ENCODE measurements at places on chromosomes 2 and 18.

DNA sequence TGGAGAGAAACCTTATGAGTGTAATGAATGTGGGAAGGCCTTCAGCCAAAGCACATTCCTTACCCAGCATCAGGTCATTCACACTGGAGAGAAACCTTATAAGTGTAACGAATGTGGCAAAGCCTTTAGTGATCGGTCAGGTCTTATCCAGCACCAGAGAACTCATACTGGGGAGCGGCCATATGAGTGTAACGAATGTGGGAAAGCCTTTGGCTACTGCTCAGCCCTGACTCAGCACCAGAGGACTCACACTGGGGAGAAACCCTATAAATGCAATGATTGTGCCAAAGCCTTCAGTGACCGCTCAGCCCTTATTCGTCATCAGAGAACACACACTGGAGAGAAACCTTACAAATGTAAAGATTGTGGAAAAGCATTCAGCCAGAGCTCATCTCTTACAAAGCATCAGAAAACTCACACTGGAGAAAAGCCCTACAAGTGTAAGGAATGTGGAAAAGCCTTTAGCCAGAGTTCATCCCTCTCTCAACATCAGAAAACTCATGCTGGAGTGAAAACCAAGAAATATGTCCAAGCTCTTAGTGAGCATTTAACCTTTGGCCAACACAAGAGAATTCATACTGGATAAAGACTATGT is 7.8 kb downstream of the ZNF892 start:
- no peak for DNase-seq

- no peak for DNase-seq
These were observed 48.0 kb upstream of the ANXA4 start for GRCh38 chr2:69693775-69694450.

DNA sequence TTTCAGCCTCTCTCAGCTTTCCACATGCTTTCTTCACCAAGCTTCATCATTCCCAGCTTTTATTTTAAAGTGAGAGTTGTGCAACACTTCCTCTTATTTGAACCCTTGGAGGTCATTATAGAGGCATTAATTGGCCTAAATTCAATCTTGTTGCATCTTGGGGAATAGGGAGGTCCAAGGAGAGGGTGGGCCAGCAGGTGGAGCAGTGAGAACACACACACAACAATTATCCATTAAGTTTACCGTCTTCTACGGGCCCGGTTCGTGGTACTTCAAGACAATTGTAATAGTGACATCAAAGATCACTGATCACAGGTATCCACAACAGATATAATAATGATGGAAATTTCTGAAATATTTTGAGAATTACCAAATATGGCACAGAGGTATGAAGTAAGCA is 457.2 kb upstream of the SMIM21 start:
- no peak for DNase-seq

GRCh38 chr2:135786823-135787222 is 45.2 kb downstream of the UBXN4 start:
- DNase-seq = no peak

DNA sequence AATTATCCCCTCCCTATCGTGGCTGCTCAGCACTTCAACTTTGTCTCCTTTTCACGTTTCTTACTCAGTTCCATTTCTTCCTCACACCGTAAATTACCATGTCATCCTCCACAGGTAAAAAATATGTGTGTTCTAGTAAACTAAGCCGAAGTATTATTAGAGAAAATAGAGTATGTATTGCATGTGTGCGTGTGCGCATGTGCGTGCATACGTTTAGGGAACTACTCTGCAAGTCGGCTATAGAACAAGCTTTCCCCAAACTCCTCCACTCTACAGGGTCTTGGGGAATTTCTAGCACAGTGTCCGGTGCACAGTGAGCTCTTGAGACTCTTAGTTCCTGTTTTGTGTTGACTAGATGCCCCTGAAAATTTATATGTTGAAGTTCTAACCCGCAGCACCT is 9.1 kb upstream of the RAX start:
- DNase-seq = no peak

- no peak for DNase-seq
These were observed 41.2 kb downstream of the ZCCHC2 start for GRCh38 chr18:62564044-62564443.

GRCh38 chr2:79876430-79876829 is 363.6 kb downstream of the CTNNA2 start:
- DNase-seq = no peak

DNA sequence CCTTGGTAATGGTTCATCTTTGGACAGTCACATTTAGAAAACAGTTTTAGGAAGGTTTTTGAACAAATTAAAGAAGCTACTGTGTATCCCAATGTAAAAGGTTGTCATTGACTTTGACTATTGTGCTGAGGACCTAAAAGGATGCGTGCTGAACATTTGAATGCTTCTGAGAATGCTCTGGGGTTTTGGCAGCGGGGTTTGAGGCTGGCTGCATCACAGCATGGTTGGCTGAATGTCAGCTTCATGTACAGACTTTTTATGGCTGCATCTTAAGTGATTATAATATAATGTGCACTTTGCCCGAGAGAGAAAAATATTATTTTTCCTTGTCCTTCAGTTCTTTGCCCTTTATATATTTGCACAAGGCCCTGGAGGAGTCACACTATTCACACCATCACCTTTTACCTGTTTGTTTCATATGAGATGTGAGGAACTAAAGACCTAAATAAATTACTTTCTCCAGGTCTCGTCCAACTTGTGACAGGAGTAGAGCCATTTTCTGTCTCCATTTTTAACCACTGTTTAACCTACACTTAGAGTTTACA is 125.9 kb downstream of the CCDC85A start:
- no peak for DNase-seq

DNA sequence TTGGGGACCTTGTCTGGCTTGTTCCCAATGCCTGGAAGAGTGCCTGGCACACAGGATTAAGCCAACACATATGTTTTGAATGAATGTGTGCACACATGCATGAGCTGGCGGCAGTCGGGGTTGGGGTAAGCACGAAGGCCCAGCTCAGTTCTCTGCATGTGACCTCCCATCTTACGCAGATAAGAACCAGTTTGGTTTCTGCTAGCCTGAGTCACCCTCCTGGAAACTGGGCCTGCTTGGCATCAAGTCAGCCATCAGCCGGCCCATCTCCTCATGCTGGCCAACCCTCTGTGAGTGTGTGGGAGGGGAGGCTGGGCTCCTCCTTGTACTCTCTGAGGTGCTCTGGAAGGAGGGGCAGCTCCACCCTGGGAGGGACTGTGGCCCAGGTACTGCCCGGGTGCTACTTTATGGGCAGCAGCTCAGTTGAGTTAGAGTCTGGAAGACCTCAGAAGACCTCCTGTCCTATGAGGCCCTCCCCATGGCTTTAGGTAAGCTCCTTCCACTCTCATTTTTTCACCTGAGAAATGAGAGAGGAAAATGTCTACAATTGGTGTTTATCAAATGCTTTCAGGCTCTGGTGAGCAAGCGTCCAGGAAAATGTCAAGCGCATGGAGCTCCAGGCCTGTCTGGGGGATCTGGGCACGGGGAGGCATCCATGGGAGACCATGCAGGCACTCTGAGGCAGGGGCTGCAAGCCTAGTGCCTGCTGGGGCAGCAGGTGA is 9.7 kb upstream of the IL1RN start:
- DNase-seq = peak; percentile 15

DNA sequence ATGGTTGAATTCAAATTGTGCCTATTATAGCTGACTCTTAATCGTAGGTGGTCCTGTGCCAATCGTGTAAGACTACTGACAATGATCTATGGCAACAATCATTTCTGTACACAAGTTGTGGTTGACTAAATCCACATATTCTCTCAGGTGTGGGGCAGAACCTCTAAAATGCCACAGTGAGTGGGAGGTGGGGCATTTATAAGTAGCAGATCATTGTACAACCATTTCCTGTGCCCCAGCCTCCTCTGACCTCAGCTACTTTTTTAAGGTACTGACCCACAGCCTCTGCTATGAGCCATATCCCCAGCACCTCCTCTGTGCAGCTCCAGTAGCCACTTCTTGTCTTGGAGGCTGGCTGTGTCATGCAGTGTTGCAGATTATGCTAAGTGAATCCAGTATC is 48.6 kb upstream of the RAPH1 start:
- no peak for DNase-seq

GRCh38 chr18:644395-645004 is 13.0 kb upstream of the TYMS start:
- no peak for DNase-seq

GRCh38 chr2:71534826-71535225 is 81.5 kb downstream of the DYSF start:
- DNase-seq = no peak

DNA sequence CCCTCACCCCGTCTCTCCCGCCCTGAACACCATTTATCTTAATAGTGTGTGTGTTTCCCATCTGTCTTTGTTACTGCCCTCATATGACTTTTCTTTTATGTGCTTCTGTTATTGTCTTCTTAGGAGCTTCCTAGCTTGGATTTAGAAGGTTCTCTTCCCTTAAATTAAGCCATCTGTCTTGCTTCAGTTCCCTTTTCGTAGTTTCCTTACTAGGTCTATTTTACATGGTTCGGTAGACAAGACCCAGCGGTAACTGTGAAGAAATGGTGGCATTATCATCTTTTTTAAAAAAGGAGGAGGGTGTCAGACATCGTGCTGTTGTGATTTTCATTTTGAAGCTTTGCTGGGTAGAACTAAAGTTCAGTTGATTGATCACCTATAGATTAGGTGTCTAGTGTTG is 10.3 kb downstream of the NCK2 start:
- no peak for DNase-seq

GRCh38 chr18:51390702-51391101 is 193.2 kb upstream of the MEX3C start:
- no peak for DNase-seq

DNA sequence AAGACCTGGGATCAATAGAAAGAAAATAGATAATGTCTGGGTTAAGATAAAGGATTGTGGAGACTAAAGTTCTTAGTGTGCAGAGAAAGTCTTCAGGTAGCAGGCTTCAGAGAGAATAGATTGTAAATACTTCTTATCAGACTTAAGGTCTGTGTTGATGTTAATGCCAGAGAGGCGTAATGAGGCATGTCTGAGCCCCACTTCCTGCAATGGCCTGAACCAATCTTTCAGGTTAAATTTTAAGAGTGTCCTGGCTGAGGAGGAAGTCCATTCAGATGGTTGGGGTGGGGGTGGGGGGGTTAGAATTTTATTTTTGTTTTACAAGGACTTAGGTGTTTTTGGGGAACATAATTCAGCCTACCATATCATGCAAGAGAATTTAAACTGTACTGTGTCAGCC is 129.5 kb downstream of the EVA1A start:
- no peak for DNase-seq

GRCh38 chr2:149552830-149553229 is 34.7 kb downstream of the MMADHC start:
- no peak for DNase-seq

- DNase-seq = no peak
These were observed 1.3 kb downstream of the TANC1 start for GRCh38 chr2:158969715-158970240.

DNA sequence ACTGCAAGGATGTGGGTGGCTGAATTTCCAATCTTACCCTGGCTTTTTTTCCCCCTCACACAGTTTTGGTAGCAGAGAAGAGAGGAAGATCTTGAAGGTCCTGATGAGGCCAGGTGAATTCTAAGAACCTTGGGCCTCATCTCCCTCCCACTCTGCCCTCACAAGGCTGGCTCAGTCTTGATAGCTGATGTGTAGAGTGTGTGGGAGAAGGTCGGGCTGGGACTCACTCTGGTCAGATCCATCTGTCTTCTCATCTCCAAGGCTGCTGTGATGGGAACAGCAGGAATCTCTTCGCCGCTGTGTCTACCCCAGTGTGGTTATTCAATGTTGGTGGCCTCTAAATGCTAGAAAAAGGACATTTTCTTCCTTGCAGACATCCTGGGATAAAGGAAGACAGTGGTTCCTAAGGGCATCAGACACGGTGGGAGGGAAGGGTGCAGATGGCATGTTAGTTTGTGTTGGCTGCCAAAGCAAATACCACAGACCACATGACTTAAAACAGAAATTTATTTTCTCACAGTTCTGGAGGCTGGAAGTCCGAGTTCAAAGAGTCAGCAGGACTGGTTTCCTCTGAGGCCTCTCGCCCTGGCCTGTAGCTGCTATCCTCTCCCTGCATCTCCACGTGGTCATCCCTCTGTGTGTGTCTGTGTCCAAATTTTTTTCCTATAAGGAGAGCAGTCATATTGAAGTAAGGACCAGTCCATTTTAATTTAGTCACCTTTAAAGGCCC is 37.6 kb upstream of the MGAT4A start:
- peak; percentile 32 for DNase-seq

DNA sequence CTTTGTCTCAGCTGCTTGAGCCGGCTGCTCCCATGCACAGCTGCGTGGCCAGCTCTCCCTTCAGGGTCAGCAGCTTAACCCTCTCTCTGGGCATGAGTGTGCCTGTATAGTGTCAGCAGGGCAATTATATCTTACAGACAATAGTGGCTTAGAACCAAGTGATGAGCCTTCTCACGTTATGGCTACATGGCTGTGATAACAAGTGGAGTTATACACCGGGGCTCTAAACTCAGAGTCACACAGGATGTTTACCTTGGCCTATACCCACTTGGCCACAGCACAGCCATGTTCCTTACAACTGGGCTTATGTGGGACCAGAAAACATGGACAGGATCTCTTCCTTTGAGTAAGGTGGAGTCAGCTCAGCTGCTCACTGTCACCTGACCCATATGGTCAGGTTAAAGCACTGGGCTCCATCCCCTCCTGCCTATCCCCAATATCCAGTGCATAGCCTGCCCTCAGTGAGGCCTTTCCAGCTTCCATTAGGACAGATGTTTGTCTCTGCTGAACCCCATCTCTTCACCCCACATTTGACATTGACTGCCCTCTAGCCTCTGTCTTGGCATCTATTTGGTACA is 294.2 kb upstream of the NCKAP5 start:
- DNase-seq = no peak

DNA sequence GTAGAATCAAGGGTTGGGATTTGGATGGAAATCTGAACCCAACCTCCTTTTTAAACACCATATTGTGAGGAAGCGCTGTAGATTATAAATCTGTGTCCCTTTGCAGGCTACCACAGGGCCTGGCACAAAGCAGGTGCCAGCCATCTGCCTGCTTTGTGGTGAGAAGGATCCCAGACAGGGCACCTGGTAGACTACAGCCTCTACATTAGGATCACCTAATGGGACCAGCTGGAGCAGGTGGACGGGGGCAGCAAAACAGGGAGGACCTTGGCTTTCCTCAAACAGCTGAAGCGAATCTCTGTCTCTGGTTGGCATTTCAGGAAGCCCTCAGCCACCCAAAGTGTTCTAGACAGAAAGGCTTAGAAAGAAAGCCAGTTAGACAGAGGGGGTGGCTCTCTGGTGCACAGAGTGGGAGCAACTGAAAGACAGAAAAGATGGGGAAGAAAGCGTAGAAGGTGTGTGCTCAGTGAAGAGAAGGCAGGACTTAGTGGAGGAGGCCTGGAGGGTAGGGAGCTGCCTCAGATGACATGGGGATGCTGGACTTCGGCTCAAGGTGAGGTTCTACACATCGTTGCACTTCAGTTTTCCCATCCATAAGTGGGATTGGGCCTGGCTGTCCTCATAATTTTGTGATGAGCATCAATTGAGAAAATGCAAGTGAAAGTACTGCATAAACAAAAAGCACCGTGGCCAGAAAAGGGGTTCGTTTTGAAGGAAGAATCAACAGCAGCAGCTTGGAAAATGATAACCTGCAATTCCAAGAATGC is 350.8 kb downstream of the CYRIA start:
- DNase-seq = no peak
